ENCODE measurements at places on chromosomes 2 and 18. TPM values are rescaled to one million over a fixed set of nuclear protein-coding genes. Genes with fewer than 3 reads are reported as not detected.

DNA sequence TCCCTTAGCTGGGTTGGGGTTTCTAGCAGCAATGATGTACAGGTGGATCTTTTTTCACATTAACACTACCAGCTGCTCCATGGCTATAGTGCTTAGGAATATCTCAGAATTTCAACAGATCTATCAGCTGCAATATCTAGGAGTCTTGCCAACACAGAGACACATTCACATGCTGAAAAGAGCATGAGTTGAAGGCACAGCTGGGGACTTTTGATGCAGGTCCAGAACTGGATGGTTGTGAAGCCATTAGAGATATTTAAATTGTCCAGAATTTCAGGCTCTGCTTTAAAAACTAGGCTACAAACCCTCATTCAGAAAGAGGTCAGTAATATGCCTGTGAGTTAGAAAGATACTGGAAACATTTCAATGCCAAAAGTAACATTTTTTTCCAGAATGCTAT is 122.2 kb upstream of the CCDC195 start:
- peak; percentile 79 for DNase-seq

DNA sequence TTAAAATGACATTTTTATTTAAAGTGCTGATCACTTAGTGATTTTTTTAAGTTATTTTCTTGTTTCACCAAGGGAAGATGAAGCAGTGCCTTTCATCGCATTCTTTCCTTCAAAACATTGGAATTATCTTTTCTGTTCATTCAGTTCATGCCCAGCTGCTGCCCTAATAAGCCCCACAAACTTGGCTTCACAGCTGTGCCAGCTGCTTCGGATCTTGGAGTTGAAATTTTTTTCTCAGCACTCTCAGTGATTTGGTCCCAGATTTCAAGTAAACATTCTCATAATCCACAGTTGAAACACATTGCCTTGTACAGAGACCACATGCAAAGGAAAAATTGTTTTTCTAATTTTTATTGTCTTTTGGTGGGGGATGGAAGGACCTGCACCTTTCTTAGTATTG is 353.3 kb upstream of the LRP1B start:
- DNase-seq = no peak

GRCh38 chr18:65735155-65735554 is 15.7 kb upstream of the CDH7 start:
- no peak for DNase-seq

DNA sequence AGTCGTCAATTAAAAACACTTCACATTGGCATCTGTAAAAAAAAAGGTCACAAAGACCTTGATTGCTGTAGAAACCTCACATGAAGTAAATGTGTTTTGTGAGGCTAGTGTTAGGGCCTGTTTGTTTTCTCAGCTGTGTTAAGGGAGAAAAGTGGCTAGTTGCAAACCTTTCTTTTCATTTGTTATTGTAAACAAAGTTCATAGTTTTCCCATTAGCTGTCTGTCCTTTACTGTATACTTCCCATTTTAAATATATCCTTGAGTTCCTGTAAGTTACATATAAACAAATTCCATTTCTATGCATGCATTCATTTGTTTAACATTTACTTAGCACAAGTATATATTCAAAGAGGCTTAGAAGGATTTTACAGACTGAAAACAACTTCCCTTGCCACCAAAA is 1250.2 kb downstream of the LRP1B start:
- DNase-seq = no peak

KDM3A gene
- 20.1 TPM for total RNA-seq

COLEC11 gene
- not detected for total RNA-seq

ANO7 gene
- 0.72 TPM for total RNA-seq

Measured in RPMI7951 (cell line).